NCI-H82 (cell line): ENCODE measurements at places on chromosomes 12 and 14.

DNA sequence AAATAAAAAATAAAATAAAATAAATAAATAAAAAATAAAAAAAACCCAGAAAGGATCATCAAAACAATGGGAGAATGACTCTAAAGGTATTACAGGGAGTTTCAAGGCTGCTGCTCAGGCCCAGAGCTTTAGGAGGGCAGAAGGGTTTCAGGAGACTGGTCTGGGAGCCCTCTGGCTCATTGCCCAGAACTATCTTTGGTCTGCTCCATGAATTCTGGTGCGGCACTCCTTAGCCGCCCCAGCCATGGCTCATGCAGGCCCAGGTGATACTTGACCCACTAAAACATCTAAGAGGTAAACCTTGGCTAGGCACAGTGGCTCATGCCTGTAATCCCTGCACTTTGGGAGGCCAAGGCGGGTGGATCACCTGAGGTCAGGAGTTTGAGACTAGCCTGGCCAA is 14.7 kb upstream of the TMED10 start:
- DNase-seq = no peak

- no peak for DNase-seq
These were observed 121.9 kb downstream of the DNAI7 start for GRCh38 chr12:25072906-25073650.

DNA sequence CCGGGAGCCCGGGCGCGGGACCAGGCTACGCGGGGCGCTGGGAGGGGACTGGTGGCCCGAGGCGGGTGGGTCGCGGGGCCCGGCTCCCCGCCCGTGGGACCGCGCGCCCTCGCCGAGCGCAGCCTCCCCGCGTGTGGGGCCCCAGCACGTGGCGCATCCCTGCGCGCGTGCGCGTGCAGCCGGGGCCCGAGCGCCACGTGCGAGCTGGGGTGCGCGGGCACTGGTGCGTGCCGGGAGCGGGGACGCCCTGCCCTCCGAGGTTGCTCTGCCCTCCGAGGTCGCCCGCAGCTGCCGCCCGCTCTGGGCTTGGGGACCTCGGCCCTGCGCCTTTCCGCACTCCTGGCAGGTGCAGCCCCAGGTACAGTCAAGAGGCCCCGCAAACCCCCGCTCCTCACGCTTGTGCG is 365 bp upstream of the CCDC88C start:
- DNase-seq = peak; percentile 57

GRCh38 chr12:39989501-39989900 is 116.4 kb downstream of the SLC2A13 start:
- DNase-seq = no peak

- DNase-seq = no peak
These were observed 863.5 kb upstream of the MGAT4C start for GRCh38 chr12:87119713-87120112.

DNA sequence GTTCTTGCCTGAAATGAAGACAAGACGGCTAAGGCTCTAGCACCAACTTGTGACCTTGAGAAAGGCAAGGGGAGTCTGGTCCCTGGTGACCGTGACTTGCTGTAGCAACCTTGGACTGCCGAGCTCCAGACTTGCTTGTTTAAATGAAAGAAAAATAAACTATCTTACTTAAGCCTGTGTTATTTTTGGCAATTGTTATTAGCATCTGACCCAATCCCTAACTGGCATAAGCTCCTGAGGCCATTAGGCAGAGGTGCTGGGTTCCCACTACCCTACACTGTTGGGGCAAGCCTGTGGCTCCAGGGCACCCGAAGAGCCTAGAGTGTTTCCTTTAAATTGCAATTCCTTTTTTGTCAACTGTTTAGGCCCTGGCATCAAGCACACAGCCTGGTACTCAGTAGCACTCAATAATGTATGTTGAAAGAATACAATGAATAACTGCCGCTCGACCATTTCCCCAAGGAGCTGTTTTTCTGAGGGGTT is 106.9 kb upstream of the HIF1A start:
- DNase-seq = no peak

DNA sequence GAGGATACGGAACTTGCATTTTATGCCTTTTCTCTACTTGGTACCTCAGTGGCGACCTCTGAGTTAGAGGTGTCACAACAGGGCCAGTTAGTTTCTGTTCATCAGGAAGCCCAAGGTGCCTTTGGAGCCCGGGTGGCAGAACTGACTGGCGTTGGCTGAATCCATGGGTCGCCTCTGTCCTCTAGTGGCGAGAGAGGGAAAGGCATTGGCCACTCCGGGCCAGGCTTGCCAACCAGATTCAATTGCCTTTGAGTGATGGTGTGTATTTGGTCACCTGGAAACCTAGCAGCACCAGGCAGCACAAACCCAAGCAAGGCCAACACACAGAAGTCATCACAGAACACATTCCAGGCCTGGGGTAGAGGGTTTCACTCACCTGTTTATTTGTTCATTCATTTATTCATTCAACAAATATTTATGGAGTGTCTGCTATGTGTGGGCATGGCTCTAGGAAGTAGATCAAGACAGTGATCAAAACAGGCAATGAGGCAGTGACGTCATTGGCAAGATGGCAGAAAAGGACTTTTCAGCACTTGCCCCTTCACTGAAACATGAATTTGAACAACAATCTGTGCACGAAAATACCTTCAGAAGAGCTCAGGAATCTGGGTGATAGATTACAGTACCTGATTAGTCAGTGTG is 40.5 kb upstream of the KCNA5 start:
- peak; percentile 75 for DNase-seq

DNA sequence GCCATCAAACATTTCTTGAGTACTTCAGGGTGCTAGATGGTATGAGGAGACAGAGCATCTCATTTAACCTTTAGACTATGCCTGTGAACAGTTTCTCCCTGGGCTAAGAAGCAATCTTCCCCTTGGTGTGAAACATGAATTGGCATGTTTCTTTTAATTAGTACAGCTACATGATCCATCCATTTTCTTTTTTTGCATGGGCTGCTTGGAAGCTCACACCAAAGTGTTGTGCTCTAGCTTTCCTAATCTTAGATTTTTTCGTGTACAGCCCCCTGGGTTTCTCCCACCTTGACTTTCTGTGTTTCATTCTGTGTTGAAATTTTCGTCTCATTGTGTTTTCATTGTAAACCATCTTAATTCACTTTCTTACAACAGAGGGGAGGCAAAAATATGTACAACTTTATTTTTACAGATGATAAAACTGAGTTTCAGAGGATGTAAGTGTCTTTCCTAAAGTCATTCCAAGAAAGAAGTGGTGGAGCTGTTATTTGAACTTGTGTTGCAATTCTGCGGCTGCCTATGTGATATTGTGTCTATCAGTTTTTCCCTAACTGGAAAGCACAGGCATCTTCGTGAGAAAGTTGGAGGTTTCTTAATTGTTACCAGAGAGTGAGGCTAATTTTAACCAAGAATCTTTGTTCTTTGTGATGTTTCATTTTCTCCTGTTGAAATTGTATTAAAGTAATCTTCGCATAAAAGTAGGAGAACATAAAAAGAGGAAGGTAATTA is 64.5 kb downstream of the DAAM1 start:
- no peak for DNase-seq

- peak; percentile 20 for DNase-seq
These were observed 157.5 kb upstream of the ALG10B start for GRCh38 chr12:38159092-38159551.

GRCh38 chr14:74296037-74296467 is 6.7 kb downstream of the ABCD4 start:
- DNase-seq = no peak

DNA sequence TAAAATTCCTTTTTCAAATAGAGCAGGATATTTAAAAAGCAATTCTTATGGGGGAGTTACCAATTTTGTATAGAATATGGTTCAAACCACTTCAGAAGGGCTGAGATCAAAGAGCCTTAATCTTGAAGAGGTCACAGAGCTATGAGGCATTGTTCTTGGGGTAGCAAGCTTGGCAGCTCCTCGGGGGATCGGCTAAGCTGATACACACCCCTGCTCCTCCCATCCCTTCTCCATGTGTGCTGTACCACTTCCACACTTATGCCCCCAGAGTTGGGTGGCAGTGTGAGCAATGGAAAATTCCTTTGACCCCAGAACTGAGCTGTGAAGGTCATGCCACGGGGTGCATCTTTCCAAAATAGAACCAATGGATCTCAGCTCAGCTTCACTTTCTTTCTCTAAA is 15.0 kb upstream of the TMEM30B start:
- no peak for DNase-seq

- no peak for DNase-seq
These were observed 138.4 kb downstream of the GLT1D1 start for GRCh38 chr12:128991716-128992115.

DNA sequence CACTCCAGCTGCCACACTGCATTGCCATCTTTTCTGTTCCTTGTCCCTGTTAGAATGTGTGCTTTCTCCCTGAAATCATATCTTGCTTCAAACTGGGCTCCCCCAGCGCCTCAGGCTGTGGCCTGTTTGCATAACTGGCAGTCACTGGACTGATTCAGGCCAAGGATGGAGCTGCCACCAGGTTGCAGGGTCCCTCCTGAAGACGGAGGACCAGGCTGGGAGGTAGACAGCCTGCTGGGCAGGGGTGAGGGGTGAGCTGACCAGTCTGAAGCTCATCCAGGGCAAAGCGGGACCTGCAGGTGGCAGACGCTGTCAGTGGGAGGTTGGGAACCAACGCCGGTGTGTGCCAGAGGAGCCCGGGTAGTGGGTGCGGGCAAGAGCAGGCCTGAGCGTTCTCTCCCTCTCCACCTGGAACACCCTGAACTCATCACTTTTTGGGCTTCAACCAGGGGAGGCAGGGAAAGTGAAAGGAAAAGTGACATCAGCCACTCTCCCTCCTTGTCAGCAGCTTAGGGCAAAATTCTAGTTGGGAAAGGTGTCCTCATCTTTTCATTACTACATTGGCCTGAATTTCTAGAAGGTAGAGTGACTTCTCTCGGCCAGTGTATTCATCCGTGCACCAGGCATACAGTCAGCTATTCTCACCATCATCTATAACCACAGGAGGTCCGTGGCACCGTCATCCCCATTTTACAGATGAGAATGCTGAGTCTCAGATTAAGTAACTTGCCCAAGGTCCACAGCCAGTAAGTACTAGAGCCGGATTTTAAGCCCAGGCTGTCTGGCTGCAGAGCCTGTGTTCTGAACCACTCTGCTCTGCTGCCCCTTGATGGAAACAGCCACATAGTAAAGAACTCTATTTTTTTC is 219.1 kb downstream of the SLC41A2 start:
- no peak for DNase-seq

DNA sequence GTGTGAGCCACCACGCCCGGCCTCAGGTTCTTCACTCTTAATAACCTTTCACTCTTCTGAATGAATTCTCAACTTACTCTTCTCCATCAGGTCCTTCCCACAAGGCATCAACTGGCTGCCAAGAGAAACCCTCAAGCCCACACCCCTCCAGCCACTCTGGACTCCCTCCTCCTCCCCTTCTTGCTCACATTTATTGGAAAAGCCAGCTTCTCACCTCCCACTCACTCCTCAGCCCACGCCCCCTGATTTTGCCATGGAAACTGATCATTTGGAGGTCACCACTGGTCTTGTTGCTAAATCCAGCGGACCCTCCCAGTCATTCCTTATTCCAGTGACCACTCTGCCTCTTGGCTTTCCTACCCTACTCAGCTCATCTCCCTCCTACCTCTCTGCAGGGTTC is 17.4 kb upstream of the ACVR1B start:
- DNase-seq = no peak

- no peak for DNase-seq
These were observed 298.3 kb downstream of the SSPN start for GRCh38 chr12:26493656-26494055.

- no peak for DNase-seq
These were observed 68.9 kb downstream of the FSCB start for GRCh38 chr14:44438221-44438620.

- DNase-seq = no peak
These were observed 41.2 kb downstream of the NKX2-1 start for GRCh38 chr14:36478782-36479181.

- DNase-seq = peak; percentile 85
These were observed 3.6 kb downstream of the CFAP73 start for GRCh38 chr12:113152835-113153814.

- peak; percentile 10 for DNase-seq
These were observed 28.4 kb upstream of the AP4S1 start for GRCh38 chr14:30996892-30997659.

- no peak for DNase-seq
These were observed 25.8 kb downstream of the GALNT16 start for GRCh38 chr14:69285661-69286255.

- DNase-seq = no peak
These were observed 87.0 kb downstream of the R3HDM2 start for GRCh38 chr12:57343703-57344378.
